ENCODE measurements at places on chromosomes 16 and 17.

DNA sequence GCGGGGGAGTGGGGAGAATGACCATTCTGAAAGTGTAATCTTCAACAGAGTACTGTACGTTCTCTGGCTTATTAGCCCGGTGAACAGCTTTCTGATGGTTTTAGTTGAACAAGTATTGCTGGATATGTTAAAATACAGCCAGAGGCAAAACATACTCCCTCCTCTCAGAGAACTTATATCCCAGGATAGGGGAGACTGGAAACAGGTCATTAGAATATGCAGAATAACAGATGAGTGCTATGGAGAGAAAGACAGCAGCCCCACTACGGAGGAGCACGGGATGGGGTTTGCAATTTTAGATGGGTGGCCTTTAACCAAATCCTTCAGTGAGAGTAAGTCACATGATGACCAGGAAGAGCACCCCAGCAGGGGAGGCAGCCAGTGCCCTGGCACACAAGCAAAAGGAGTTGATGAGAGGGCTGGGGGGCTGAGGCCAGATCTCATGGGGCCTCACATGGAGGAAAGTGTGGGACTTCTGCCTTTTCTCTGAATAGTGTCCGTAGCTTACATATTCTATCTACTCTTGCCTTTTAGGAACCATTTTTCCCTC is 43.1 kb upstream of the SEC14L1 start:
- DNase-seq = no peak

DNA sequence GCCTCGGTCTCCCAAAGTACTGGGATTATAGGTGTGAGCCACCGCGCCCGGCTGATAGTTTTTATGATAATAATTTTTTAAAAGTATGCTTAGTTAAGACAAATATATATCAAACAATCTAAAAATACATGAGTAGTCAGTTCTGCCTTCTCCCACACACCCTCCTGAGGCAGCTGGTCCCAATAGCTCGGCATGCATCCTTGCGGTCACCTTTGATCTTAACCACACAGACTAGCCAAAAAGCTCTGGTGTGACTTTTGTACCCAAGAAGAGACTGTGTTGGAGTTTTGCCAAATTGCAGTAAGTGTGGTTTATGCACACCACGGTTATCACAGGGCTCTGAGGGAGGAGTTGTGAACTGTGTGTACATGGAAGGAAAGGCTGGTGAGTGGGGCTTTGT is 25.6 kb downstream of the ATP6V0A1 start:
- DNase-seq = no peak

DNA sequence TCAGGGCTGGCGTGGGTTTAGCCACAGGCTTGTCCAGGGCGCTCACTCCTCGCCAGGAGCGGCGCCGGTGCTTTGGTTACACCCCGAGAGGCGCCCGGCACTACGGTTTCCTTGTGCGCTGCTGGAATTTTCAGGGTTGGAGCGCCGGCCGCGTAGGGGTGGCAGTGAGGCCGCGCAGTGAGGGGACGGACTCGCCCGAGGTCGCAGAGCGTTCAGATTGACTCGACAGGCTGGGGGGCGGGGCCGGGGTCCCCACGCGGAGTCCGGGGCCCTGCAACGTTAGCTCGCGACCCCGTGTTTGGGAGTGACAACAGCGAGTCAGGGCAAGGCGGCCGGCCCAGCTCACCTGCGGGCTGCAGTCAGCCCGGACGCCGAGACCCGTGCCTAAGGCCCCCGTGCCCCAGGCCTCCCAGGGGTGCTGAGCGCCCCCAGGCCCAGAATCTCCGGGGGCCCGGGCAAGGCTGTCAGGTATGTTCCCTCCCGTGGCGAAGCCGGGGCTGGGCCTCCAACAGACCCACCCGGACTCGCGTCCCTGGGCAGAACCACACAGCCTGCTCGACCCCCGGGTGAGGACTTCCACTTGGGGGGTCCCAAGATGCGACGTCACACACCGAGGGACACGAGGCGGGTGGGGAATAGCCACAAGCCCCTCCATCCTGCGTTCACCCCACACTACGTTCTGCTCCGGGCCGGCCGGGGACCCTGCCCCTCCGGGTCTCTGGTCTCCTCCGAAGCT is 1.3 kb upstream of the ACTG1 start:
- peak; percentile 74 for DNase-seq

- DNase-seq = no peak
Measured at GRCh38 chr17:40912486-40913210, 24.8 kb downstream of the KRT23 start.

- DNase-seq = peak; percentile 49
Measured at GRCh38 chr16:84391151-84392030, 23.1 kb downstream of the ATP2C2 start.

GRCh38 chr16:3625911-3626732 is 14.7 kb upstream of the SLX4 start:
- peak; percentile 34 for DNase-seq

- no peak for DNase-seq
Measured at GRCh38 chr17:12632785-12633184, 32.9 kb upstream of the MYOCD start.

GRCh38 chr17:34067011-34067410 is 188.1 kb upstream of the CCL2 start:
- DNase-seq = no peak

GRCh38 chr17:74998783-74999182 is 11.4 kb downstream of the CDR2L start:
- no peak for DNase-seq

GRCh38 chr17:51260237-51261023 is at the start of gene UTP18:
UTP18 (plus strand) TSS chr17:51260546; CDS start chr17:51260585, 39 bp downstream.
- peak; percentile 98 for DNase-seq

GRCh38 chr16:67961551-67961957 is 6.9 kb downstream of the SLC12A4 start:
- DNase-seq = no peak

GRCh38 chr16:69563605-69564580 is 1.9 kb upstream of the NFAT5 start:
- DNase-seq = no peak

DNA sequence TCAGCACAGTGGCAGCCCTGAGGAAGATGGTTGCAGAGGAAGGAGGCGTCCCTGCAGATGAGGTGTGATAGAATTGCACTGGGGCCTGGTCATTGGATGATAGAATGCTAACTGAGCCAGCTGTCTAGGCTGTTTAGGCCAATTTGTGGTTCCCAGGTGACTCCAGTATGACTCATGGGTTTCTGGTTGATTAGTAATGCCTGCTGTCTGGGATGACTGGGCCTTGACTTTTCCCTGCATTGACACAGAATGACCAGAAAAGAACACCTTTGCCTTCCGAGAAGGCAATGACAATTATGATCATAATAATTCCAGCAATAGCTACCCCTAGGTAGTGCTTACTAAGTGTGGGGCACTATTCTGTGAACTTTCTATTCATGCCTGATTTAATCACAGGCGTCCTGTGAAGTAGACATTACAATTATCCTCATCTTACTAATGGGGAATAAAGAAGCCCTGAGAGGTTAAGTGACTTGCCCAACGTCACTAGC is 31.5 kb downstream of the USP43 start:
- peak; percentile 52 for DNase-seq
